ENCODE measurements at places on chromosomes 1 and 21.
A peak's percentile ranks its signal among the peaks of the same experiment; 100 is the strongest.

GRCh38 chr1:16260814-16261213 lies 23.8 kb upstream of the CPLANE2 start:
- DNase-seq, result no peak

DNA sequence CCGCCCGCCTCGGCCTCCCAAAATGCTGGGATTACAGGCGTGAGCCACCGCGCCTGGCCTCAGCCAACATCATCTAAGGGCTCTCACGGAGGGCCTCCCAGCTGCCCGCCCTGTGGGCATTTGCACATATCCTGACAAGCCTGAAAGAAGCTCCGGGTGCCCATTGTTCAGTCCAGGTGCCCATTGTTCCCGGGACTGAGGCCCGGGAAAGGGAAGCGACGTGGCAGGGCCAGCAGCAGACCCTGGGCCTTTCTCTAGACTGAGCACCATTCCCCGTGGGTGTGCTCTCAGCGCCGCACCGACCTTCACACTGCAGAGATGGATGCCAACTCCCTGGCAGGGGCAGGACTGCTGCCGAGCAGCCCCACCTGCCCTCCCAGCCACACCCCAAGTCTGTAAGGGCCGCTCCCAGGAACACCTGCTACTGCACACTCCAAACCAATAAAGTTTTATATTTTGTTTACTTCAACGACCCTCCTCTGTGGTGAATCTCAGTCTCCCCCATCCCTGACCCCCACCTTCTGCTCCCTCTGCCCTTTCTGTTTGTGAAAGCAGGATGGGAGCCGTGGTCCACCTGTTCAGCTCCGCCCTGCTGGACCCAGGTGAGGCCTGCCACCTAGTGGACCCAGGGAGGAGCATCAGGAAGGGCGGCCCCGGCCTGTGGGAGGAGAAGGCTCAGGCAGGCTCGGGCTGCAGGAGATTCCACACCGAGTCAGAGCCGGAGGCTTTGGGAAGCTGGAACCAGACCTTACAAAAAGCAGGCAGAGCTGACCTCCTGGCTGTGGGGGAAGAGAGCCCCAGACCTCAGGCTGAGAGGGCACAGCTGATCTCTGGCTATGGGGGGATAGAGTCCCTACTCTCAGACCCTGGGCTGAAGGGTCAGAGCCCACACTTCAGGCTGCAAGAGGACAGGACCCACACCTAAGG lies 1.1 kb upstream of the TMEM82 start:
- peak; percentile 53 for DNase-seq

GRCh38 chr1:228837817-228838716 lies 102.8 kb downstream of the RHOU start:
- DNase-seq, result no peak

DNA sequence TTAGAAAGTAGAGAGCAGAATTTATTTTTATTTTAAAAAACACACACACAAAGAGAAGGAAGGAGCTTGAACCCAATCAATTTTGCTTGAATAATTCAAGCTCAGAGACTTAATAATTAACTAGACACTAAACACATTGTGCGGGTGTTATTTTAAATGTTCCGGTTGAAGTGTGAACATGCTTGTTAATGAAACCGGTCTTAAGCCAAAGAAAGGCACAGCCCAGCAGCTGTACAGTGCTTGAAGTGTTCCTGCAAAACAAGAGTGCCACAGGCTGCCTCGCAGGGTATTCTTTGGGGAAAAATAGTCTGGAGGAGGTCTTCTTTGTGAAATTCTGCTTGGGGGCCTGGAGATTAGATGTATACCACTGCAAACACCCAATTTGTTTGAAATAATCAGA lies 2.2 kb upstream of the CDC42BPA start:
- no peak for DNase-seq

- no peak for DNase-seq
These were observed 5.9 kb upstream of the BACE2 start for GRCh38 chr21:41162096-41162495.

GRCh38 chr1:98045211-98045766 lies 124.5 kb upstream of the DPYD start:
- no peak for DNase-seq

GRCh38 chr1:181423301-181423918 lies 59.9 kb upstream of the CACNA1E start:
- DNase-seq, result no peak

- no peak for DNase-seq
These were observed 836.5 kb upstream of the CXADR start for GRCh38 chr21:16676391-16676790.

DNA sequence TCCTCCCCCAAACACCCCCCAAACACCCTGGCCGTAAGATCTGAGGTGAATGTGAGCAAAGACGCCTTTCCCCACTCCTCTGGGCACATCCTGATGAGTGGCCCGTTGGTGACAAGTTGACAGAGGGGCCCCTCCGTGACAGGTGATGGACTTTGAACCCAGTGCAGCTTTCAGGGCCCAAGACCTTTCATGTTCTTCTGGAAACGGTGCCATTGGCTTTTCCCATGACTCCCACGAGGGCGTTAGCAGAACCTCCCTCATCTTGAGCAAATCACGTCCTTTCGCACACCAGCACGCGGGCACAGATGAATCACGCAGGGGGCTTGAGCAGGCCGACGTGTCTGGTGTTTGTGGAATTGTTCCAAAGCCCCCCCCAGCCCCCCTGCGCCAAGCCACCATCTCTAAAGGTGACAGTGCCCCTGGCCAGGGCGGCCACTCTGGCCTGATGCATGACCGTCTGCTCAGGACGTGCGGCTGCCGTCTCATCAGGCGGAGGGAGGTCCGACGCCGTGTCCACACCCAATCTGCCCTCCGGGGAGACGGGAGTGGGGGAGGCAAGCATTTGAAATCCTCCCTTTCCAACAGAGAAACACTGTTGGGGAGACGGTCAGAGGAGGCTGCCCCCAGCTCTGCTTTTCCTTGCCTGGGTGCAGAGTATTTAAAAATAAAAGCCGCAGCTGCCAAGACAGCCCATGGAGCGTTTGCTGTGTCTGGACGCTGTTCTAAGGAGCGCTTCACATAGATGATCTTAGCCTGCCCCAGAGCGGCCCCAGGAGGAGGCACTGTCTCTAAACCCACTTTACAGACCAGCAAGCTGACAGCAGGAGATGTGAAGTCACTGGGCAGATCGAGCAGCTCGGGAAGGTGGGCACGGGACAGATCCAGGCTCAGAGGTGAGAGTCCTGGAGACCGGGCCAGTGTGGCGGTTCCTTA lies 98.3 kb upstream of the ARHGEF16 start:
- DNase-seq, result no peak

- DNase-seq, result no peak
These were observed 141.4 kb upstream of the RAB4A start for GRCh38 chr1:229129301-229130027.

- DNase-seq, result no peak
These were observed 70.2 kb downstream of the BACH1 start for GRCh38 chr21:29368906-29369305.

- DNase-seq, result no peak
These were observed 12.0 kb downstream of the CLCC1 start for GRCh38 chr1:108951242-108951641.

GRCh38 chr1:210738256-210738655 lies 395.7 kb downstream of the KCNH1 start:
- DNase-seq, result no peak

DNA sequence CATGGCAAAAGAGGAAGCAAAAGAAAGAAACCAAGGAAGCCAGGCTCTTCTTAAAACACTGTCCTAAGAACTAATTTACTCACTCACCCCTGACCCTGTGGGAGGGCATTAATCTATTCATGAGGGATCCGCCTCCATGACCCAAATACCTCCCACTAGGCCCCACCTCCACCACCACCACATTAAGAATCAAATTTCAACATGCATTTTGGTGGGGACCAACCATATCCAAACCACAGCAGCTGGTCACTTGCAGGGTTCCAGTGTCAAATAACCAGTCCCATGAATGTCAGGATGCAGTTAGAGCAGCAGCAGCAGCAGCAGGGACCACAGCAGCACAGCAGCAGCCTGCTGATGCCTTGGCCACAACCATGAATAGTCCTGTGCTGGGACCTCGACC lies 83.8 kb downstream of the ZC3H11B start:
- no peak for DNase-seq

DNA sequence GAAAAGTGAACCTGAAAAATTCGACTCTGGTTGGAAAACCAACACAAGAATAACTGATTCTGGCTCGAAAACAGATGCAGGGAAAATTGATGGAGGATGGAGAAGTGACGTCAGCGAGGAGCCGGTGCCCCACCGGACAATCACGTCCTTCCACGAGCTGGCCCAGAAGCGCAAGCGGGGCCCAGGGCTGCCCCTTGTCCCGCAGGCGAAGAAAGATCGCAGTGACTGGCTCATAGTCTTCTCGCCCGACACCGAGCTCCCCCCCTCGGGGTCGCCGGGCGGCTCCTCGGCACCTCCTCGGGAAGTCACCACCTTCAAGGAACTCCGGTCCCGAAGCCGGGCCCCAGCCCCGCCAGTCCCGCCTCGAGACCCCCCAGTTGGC lies 1.9 kb downstream of the RUSC1 start:
- DNase-seq, result no peak

GRCh38 chr1:241323514-241324195 lies 33.4 kb downstream of the RGS7 start:
- no peak for DNase-seq

DNA sequence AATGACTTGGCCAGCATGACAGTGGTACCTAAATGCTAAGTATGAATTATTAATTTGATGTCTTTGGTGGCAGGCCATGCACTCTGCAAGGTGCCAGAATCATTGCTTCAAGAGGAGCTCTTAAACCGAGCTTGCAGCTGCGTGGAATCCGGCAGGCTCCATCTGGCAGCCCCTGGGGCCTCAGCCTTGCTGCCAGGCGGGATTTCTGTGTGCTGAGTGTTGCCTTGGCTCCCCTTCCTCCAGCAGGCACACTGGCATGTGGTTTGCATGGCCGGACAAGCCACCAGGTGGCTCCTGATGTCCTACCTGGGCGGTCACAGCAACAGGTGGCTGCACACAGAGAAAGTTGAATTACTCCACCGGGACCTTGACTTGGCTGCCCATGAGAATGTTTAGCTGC lies 155.4 kb downstream of the URB2 start:
- DNase-seq, result no peak

DNA sequence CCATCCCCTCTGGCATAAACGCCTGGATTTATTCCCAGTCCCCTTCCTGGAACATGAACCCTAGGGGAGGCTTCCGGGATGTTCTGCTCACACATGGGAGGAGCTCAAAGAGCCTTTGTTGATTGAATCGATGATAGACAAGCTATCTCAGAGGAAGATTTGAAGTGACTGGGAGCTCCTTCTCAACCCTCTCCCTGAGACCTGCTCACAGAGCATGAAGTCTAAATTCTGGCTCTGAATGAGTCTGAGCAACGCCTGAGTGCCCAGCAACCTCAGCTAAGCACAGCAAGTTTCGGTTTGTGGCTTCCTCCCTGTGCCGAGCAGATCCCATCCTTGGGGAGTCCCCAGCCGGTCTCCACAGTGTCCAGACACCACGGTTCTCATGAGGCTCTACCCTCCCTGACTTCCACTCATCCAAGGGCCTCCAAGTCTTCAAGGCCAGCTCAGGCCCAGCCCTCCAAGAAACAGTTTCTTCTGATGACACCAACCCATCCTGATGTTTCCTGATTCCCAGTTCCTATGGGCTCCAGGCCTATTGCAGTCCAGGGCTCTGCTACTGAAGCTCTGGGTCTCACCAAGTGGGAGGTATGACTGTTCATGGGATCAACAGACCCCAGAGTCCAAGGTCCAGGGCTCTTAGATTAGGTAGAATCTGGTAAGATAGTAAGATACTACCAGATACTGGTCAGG lies 190.8 kb downstream of the DYRK1A start:
- DNase-seq, result no peak

DNA sequence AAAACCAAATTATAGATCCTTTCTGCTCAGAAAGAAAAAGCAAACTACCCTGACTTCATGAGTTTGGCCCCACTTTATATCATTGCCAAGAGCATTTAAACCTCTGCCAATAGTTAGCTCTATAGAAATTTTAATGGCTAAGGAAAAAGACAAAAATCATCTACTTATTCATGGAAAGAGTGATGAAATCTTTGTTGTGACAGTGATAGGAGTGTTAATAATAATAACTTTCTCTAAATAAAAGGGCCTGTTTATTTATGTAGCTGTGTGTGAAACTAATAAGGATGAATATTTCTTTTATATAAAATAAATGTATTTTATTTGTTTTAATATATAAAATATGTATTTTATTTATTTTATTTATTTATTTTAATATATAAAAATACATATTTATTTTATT lies 6.4 kb downstream of the CHODL start:
- no peak for DNase-seq

DNA sequence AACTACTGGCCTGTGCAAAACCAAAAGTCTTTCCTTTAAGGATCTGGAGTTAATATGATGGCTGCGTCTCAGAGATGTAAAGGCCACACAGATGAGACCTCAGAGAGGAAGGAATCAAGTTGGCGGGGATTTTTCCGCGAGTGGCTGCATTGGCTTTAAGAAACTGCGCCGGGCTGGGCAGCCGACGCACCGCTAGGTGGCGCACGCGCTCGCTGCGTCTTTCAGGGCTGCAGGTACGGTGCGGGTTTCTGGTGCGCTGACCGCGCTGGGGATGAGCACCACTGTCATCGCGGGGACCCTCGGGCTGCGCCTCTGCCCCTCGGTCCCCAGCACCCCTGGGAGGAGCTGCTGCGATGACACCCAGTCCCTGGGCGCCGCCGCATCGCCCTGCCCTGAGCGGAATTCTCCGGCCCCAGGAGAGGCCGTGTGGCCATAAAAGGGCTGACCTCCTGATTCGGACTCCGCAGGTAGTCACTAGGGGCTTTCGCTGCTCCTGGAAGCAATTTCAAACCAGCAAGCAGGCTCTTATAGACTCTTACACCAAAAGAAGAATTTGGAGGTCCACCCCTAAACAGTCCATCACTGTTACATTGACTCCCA lies 241.0 kb downstream of the KCNJ6 start:
- peak; percentile 57 for DNase-seq

- no peak for DNase-seq
These were observed 487.6 kb upstream of the CAMK1G start for GRCh38 chr1:209095627-209096595.

DNA sequence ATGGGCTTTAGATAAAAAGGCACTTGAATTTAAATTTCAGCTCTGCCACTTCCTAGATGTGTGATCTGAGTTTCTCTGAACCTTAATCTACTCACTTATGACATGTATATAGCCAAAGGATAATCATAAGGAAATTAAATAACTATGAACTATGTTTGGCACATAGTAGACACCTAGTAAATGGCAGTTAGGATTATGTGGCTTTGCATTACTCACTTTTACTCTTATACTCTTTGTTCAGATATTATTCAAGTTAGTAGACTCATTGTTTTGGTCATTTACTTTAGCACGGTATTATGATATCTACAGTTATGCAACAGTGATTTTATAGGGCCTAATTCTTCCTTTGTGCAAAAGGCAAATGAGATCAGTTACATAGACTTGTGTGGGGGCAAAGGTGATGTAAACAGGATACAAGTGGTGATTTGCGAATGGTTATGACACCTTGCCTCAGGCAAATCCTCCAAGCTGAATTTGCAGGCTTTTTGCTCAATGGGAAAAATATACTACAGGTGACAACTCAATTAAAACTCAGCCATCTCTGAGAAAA lies 297.2 kb upstream of the PBX1 start:
- no peak for DNase-seq

GRCh38 chr1:8652467-8653046 lies 164.9 kb downstream of the RERE start:
- no peak for DNase-seq

GRCh38 chr21:42231756-42232155 lies 12.8 kb downstream of the ABCG1 start:
- DNase-seq, result no peak

GRCh38 chr1:159012495-159012894 lies 2.8 kb downstream of the IFI16 start:
- no peak for DNase-seq
